ENCODE measurements at places on chromosomes 16 and 17.

- peak; percentile 94 for DNase-seq
These were observed 55.3 kb downstream of the TUBD1 start for GRCh38 chr17:59837308-59838051.

DNA sequence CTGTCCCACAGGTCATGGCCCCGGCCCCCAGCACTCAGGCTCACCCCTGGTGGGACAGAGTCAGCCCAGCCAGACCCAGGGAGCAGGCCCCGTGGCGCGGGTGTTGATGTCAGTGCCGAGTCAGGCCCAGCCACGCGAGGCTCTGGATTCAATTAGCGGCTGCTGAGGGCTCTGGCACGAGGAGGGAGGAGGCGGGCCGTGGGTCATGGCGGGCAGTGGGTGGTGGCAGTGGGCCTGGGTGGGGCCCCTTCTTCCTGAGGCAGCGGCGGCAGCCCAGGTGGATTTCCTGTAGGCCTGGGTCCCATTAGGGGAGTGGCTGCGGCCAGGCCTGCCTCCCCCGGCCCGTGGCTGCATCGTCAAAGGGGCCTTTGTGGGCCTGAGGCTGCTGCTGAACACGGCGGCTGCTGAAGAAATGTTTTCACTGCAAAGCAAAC lies 12.9 kb downstream of the VASN start:
- no peak for DNase-seq

GRCh38 chr16:77939968-77940367 lies 82.4 kb upstream of the CLEC3A start:
- DNase-seq = no peak

GRCh38 chr17:56177361-56177760 lies 24.1 kb downstream of the ANKFN1 start:
- no peak for DNase-seq

GRCh38 chr16:54652201-54652770 lies 278.4 kb upstream of the IRX5 start:
- no peak for DNase-seq

GRCh38 chr16:50311891-50312501 lies 45.6 kb downstream of the ADCY7 start:
- no peak for DNase-seq
